ENCODE measurements at places on chromosomes 1 and 21.
A peak's percentile ranks its signal among the peaks of the same experiment; 100 is the strongest.

DNA sequence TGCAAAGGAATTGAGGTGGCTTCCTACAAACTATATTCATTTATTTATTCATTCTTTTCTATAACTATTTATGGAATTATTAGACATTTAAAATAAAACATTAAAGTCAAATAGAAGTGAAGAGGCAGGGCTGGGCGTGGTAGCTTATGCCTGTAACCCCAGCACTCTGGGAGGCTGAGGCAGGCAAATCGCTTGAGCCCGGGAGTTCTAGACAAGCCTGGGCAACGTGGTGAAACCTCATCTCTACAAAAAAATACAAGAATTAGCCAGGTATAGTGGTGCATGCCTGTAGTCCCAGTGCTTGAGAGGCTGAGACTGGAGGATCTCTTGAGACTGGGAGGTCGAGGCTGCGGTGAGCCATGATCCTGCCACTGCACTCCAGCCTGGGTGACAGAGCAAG lies 23.8 kb downstream of the DNM3 start:
- DNase-seq = no peak

DNA sequence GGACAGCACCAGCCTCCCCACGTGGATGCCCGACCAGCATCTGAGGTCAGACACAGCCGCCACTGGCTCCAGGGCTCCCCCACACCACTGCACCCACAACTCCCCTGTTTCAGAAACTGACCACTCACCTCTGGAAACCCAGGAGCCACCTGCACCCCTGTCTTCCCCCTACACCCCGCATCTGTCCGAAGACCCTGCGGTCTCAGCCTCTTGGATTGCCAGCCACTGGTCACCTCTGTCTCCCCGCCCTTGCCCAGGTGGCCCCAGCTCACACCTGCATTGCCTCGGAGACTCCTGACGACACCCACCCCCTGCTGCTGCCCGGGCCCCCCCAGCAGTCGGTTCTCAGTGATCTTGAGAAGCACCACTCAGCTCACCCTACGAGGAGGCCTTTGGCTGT lies 21.3 kb upstream of the NPHP4 start:
- DNase-seq = no peak

GRCh38 chr1:56301791-56302190 lies 277.6 kb downstream of the PLPP3 start:
- DNase-seq = no peak

- DNase-seq = no peak
Observed at GRCh38 chr1:191608367-191608766, 549.9 kb upstream of the RGS18 start.

- DNase-seq = peak; percentile 43
Observed at GRCh38 chr21:31900121-31900895, 27.5 kb downstream of the HUNK start.

GRCh38 chr1:55230659-55231058 lies 15.5 kb upstream of the USP24 start:
- no peak for DNase-seq

- DNase-seq = no peak
Observed at GRCh38 chr21:37509802-37510393, 143.3 kb downstream of the DYRK1A start.

GRCh38 chr1:24606621-24607020 lies 36.5 kb upstream of the SRRM1 start:
- DNase-seq = no peak

- no peak for DNase-seq
Observed at GRCh38 chr1:173768827-173769226, 54.0 kb downstream of the KLHL20 start.

GRCh38 chr1:65918564-65918963 lies 125.9 kb downstream of the PDE4B start:
- DNase-seq = no peak

GRCh38 chr1:171286032-171286705 lies 27.8 kb upstream of the FMO4 start:
- DNase-seq = no peak

DNA sequence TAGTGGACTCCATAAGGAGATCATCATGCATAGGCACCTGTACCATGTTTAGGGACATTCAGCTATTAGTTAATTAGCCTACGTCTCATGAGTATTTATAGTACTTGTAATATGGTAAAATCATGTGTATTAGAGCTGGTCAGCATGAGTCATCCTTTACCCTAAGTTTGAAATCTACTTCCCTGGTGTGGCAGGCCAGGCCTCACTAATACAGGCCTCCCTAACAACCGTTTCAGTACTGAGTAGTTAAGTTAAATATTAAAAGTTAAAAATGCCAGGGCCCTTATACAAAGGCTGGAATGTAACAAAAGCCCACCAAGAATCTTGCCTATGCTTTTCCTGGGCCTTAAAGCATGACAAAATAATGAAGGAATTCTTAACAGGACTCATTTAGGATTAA lies 356.3 kb upstream of the DPYD start:
- DNase-seq = no peak

GRCh38 chr1:229221106-229222019 lies 49.5 kb upstream of the RAB4A start:
- DNase-seq = peak; percentile 60

Measured in liver (tissue), 10 donors.